ENCODE measurements at places on chromosomes 1 and 21. TPM values are rescaled to one million over a fixed set of nuclear protein-coding genes. Genes with fewer than 3 reads are reported as not detected.

The CLCNKA gene
- under 0.01 TPM for total RNA-seq

The ETV3L gene
- total RNA-seq: not detected

The CR1L gene
- not detected for total RNA-seq

The CD1E gene
- not detected for total RNA-seq

The KIRREL1 gene
- 97.7 TPM for total RNA-seq

The SPATA46 gene
- not detected for total RNA-seq

Data from smooth muscle cell of trachea (primary cell).